Epithelial cell of proximal tubule (primary cell): ENCODE measurements at places on chromosomes 2 and 18.

DNA sequence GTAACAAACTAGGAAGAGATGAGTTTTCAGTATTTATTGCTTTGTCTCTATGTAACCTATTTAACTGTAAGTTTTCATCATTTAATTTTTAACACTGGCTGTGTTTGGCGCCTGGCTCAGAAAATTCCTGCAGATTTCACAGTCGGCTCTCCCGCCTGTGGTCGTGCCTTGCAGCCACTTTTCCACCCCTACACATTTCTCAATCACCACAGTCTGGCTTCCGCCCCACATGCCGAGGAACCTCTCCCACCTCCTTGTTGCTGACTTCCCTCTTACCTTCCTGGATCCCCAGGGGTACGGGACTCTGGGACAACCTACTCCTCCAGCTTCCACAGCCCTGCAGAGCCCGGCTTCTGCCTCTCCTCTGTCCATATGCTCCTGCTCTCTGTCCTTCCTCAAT is 41.6 kb upstream of the MGAT4A start:
- no peak for DNase-seq

DNA sequence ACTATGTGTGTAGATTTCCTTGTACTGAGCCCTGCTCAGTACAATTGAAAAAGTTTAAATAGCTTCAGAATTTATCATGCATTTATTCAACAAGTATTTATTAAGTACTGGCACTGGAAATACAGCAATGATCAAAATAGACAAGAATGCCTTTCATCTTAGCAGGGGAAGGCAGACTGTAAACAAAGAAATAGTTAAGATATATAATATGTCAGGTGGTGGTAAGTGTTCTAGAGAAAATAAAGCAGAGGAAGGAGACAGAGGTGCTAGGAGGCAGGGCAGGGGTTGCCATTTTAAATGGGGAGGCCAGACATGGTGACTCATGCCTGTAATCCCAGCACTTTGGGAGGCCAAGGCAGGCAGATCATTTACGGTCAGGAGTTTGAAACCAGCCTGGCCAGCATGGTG is 13.6 kb upstream of the LIPG start:
- no peak for DNase-seq

DNA sequence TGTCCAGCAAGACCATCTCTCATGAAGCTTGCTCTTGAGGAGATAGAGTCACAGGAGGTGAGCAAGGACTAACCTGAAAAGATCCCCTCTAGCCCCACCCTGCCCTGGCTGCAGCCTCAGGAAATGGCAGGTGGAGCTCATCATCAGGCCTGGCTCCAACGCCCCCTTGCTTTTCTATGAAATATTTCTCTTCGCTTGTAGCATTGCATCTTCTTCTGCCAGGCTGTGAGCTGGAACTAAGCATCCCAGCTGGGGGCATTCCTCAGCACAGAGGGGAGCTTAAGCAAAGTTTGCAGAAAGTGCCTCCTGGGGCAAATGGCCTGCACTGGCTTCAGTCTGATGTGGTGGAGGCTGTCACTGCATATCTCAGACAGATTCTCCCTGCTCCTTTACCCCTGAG is 90.1 kb upstream of the LGALSL start:
- DNase-seq, result no peak

GRCh38 chr18:13640266-13640860 is 86.0 kb downstream of the FAM210A start:
- DNase-seq, result no peak

GRCh38 chr2:215764441-215765048 is 248.8 kb downstream of the MREG start:
- DNase-seq, result no peak

DNA sequence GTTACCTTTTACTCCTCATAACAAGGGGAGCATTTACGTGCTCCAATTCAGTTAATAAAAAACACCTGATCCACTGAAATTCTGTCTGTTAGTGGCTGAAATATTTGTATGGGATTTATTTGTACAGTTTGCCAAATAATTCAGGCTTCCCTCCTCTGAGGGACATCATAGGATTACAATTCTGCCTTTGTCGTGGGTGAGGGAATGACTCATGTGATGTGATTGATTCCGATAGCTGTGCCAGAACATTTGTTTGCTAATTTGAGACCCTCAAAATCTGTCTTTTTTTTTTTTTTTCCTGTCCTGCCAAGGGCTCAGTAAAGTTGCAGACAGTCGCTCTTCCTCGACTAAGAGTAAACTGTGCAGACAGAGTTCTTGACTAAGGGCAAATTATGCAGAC is 612.6 kb upstream of the CDH2 start:
- DNase-seq, result no peak

- DNase-seq, result no peak
These were observed 3.6 kb downstream of the LIMS2 start for GRCh38 chr2:127671557-127672302.

GRCh38 chr2:209451209-209451834 is 27.5 kb downstream of the MAP2 start:
- no peak for DNase-seq

DNA sequence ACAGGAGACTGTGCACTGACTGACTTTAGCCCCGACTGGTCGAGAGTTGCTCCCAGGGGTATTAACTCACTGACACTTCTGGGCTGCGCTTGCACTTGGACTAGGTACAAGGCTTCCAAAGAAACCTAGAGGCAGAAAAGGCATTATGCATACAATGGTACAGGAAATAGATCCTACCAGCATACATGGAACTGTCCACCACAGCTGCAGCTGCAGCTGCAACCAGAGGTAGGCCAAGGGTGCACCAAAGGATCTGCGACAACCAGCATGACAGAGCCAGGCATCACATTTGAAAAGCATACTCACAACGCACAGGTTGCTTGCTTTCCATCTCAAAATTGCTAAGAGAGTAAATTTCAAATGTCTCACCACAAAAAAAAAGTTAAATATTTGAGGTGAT is 22.6 kb upstream of the PGAP1 start:
- DNase-seq, result no peak

GRCh38 chr18:78893281-78894032 is 86.2 kb upstream of the SALL3 start:
- no peak for DNase-seq

- no peak for DNase-seq
These were observed 24.2 kb downstream of the ITGB1BP1 start for GRCh38 chr2:9398881-9399780.

GRCh38 chr18:27793013-27793785 is 383.7 kb downstream of the CDH2 start:
- no peak for DNase-seq

DNA sequence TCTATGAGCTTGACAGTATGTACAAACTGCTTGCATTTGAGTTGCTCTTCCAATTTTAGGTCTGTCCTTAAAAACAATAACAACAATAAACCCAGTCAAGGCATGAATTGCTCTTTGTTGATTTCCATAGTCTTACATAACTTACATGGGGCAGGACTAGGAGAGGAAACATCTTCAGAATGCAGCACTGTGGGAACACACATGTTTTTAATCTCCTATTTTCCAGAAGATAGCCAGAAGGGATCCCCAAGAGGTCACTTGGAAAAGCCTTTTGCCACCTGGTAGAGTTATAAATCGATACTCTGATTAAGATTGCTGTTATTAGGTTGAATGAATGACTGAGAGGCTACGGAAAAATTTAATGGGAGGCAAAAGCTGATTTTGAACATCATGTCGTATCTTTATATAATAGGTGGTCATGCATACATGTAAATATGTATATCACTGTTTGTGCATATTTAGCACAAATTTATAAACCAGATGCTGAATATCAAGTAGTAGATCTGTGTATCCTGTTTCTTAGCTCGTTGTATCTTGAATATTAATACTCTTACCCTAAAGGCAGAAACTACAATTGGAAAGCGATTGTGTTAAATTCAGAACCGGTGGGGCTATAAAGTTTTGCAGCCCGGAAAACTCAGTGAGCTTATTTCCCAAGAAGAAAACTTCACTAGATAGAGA is 479.4 kb upstream of the TCF4 start:
- DNase-seq, result no peak

DNA sequence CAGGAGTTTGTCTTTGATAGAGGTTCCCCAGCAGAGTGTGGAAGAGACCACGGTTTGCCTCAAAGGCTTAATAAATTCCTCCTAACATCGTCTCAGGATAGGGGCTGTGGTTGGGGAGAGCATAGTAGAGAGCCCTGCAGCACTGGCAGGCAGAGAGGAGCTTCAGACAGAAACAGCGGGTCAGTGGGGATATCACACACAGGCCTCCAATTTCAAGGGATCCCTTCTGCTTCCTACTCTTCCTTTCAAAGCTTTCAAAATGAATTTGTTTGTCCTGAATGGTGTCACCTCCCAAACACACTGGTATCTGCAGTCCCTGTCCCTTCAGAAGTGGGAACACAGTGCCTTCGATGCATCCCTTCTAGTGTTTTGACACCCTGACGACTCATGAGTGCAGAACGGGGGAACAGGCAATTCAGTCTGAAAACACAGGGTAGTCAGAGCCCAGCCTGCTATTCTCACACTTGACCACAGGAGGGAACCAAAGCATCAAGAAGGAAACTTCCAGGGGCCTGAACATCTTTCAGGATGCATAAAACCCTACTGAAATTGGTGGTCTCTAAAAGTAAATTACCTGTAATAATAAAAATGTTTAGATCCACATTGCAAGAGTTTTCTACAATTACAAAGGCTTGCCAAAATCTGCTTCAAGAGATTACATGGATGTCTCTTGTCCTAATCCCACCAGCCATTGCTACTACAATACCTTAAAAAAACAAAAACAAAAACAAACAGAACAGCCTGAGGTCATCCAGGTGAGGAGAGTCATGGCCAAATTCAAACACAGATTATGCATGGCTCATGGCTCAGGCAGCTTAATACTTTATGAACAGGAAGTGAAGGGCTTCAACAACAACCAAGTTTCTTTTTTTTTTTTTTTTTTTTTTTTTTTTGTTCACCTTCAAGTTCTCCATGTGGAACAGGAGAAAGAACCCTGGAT is 49.8 kb downstream of the SLC14A2 start:
- no peak for DNase-seq

GRCh38 chr2:33145459-33145858 is 198.7 kb downstream of the LTBP1 start:
- no peak for DNase-seq

DNA sequence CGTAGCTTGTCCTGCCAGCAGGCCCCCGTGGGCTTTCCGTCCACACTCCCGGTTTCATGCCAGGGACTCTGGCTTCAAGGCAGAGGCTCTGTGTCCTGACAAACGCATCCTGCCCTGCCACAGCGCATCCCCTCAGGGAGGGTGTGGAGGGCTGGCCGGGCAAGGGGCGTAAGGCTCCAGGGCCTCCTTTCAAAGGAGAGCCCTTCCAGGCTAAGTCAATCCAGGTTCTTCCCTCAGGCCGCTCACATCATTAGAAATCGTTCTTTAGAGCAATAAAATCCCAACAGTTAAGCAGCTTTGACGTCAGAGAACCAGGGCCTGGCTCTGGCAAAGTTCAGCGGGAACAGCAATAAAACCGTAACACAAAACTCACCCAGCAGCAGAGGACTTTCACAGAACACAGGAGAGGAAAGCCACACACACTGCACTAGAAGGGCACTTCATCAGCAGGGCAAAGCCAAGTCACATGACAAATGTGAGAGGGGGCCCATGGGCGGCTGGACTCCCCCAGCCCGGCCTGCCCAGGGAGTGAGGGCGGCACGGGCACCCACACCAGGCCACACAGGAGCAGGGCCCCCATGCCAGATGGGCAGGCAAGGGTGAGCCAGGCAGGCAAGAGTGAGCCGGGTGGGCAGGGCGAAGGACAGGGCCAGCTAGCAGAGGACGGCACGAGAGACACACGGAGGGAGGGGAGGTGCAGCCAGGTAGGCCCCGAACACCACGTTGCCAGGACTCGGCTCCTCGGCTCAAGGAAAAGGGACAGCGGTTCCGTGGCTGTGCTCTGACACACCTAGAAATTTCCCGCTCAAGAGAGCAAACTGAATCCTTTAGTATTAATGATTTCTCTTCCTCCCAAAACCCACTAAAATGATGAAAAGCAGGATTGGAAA is 52.0 kb downstream of the HDAC4 start:
- DNase-seq, result no peak

DNA sequence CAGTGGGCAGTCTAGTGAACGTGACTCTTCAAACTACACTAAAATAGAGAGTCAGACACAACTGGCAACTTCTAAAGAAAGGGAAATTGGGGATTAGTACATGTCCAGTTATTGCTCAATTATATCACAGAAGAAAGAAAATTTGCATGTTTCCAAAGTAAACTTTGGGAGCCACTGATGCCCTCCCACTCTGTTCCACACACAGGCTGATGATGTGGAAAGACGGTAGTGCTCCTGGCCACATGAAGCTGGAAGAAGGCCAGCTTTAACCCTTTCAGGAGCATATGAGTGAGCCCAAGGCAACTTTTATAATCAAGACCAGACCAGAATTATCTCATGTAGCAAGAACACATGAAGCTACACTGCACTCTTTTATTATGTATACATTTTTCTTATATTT is 141.0 kb downstream of the NR4A2 start:
- no peak for DNase-seq

- DNase-seq, result no peak
These were observed 61.2 kb upstream of the RBBP8 start for GRCh38 chr18:22871809-22872525.

DNA sequence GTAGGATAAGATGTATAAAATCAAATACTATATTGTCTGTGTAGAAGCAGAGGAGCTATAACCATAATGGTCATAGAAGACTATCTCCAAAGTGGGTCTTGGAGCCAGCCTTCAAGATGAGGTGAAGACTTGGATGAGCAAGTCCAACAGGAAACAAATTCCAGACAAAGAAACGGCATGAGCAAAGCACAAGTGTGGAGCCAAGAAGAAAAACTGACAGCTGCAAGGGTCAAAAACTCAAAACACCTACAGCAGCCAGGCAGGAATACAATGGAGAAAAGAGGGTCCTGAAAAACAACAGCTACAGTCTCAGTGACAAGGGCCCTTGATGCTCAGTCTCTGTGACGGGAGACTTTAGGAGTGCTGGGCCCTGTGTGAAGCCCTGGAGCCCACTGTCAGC is 102.4 kb downstream of the STK39 start:
- no peak for DNase-seq

DNA sequence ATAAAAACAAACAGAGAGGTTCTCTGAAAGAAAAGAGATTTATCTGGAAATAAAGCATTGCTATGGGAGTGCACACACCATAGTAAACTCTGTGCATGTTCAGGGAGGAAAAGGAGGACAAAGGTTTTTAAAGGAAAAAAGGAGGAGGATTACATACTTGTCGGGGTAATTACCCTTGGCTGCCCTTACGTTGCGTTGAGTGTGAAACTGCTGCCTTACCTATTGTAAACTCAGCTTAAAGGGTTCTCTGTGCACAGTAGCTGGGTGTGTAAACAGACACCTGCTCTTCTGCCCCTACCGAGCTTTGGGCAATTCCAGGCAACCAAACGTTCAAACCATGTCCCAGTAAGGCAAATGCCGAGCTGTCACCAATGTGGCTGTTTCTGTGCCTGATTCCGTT is 29.6 kb upstream of the PXDN start:
- no peak for DNase-seq

GRCh38 chr18:59458575-59458974 is 99.5 kb upstream of the LMAN1 start:
- DNase-seq, result no peak

GRCh38 chr2:102975996-102976975 is 214.5 kb downstream of the TMEM182 start:
- peak; percentile 22 for DNase-seq

DNA sequence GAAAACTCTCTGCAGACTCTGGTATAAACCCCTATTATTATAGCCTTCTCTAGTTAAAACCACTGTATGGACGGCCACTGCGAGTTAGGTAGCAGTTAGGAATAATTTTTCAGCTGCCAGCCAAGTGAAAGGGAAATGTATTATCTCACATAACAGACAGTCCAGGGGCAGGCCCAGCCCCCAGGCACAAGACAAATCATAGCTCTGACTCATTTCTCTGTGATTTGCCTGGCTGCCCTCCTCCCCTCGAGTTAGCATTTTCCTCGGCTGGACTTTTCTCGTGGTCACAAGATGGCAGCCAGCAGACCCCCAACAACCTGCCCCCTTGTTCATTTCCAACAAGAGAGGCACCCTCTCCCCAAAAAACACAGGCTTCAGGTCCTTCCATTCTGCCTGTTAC is 10.5 kb downstream of the VIT start:
- no peak for DNase-seq
